Daoy (cell line): ENCODE measurements at places on chromosomes 7 and 10. TPM values are rescaled to one million over a fixed set of nuclear protein-coding genes. Genes with fewer than 3 reads are reported as not detected.

DNA sequence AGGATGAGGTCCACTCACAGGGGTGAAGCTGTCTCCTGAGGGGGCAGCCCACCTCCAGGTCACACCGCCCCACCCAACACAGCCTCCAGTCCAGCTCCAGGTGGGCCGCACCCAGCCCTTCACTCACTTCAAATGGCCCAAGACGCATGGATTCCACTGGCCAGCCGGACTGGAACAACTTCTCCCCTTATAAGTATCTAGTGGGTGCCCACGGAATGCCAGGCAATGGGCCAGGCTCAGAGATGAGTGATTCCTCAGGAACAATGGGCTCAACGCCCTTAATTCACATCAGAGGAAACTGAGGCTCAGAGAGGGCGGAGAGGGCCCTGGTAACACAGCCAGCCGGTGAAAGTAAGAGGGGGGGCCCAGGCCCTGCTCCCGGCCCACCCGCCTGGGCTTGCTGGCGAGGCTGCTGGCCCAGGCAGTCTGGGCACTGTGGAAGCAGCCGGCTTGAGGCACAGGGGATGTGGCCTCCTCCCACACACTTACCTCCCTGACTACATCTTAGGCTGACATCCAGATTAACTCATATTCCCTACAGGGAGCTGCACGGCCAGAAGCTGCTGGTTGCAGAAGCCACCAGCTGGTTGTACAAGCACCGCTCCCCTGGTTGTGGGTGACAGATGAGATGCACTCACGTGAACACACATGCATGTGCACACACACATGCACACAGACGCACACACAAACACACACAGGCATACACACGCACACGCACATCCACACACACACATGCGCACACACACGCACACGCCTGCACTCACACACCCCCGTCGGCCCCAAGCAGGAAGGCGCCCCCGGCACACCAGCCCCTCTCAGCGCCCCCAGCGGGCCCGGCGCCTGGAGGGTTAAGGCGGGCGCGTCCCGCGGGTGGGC lies 1.0 kb upstream of the FAM20C start:
- DNase-seq = peak; percentile 91

DNA sequence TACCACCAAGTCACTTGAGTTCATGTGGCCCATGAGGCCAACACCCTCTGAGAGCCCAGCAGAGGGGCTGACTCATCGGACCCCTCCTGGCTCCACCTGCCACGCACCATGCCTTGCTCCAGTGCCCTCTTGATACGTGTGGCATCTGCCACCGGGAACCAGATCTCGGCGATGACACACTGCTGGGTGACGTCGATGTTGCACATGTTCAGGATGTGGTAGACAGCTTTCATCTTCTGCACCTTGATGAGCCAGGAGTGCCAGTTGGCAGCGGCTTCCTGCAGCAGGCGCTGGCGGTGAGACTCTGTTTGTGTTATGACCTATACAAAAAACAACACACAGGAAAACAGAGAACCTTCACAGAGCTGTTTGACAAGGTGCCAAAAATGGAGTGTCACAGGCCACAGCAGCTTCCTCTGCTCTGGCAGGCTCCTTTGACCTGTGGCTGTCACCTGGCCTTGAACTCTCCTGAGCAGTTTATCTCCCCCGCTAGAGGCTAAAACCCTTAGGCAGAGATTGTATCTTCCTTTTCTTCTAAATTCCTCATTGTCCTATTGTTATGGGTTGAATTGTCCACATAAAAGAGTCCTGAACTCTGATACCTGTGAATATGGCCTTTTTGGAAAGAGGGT lies 45.2 kb upstream of the TMEM213 start:
- DNase-seq = peak; percentile 90

Gene VAX1
- total RNA-seq = 1.0 and 2.3 TPM in 2 replicates

Gene SCART1
- 0.06 and 0.40 TPM in 2 replicates for total RNA-seq

Gene SPDYE8
- total RNA-seq = not detected in 2 replicates
